ENCODE measurements at places on chromosomes 4 and X.

- DNase-seq: no peak
Measured at GRCh38 chrX:133461231-133461630, 45.9 kb upstream of the GPC4 start.

- DNase-seq: no peak
Measured at GRCh38 chrX:102966701-102967100, 29.6 kb downstream of the RAB40AL start.

DNA sequence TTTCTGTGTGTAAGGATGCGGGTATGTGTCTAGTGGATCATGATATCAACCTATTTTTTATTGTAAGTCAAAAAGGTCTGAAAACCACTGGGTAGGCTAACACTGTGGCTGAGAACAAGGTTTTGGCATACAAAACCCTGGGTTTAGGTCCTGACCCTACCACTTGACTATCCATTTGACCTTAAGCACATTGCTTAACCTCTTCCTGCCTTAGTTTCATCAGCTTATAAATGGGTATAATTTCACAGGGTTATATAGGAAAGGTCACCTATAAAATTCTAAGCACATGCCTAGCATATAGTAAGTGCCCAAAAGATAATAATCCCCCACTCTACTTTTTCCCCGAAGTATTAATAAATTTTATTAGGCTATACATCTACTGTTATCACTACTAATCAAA, 263.0 kb downstream of the UNC5C start:
- no peak for DNase-seq

- DNase-seq: no peak
Measured at GRCh38 chrX:101642093-101642492, 17.6 kb downstream of the ARMCX2 start.

DNA sequence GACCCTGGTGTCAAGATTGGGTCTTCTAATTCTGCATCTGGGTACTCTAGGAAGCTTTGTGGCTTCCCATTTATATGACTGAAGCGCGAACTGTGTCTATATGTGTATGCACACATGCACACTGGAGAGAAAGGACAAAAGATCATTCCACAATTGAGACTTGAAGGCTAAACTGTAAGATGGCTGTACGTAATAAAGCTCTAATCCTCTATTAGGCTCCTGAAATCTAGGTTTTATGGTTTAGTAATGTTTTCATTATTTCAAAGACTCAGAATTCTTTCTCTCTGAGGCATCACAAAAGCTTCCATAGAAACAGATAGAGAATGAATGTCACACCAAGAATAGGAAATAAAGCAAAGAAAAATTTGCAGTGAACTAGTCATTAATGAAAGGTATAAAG, 320.7 kb upstream of the FTHL17 start:
- DNase-seq: no peak

DNA sequence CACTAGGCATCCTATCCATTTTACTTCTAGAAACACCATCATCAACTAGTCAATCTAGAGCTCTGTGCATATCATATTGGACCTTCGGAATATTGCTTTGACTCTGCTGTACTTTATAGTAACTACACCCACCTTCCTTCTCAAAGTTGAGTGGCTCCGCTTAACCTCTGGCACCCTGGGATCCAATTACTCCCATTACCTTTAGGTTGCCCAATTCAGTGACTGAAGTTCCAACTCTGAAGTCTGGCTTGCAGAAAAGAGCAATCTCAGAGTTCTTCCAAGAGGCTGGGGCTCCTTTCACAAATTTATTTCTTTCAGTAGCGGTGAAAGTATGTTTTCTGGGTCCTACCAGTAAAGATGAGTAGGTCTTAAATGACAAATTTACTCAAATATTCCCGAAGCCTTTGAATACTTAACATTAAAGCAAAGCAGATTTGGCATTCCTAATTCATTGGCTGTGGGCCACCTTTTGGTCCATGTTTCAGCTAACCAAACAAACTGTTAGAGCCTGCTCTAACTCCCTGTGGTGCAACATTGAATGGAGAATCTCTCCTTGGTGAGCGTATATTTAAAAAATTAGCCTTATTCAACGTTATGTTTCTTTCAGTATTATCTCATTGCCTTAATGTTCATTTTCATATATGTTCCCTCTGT, 1215.8 kb downstream of the RAPGEF2 start:
- DNase-seq: no peak

DNA sequence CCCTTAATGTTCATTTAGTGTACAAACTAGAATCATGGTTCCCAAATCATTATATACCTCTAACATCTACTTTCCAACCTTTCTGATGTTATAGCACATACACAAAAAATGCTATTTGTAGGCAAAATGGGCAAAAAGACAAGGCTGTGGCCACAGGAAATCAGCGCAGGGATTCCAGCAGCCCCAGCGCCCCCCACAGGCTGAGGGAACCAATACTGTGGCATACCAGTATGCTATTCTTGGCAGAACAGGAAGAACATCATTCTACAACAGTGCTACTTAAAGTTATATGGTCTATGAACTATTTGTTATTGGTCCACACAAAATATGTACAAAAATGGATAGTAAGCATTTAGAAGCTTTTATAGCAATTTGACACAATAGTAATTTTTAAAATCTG, 25.3 kb downstream of the STEEP1 start:
- no peak for DNase-seq

DNA sequence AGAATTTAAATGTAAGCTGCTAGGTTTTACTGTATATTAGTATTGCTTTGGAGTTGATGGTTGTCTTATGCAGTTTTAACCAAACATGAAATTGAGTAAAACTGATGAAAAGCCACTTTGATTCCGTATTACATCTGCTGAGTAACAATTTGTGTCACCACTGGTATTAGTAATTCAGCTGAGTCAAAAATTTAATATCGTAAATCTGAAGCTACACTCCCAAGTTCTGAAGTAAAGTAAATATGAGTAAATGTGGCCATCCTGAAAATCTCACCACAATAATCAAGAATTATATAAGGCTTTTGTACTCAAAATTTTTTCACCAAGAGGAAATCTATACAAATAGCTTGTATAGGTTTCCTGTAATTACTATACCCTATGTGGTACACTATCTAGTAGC, 142.3 kb downstream of the STPG2 start:
- DNase-seq: no peak

- DNase-seq: no peak
Measured at GRCh38 chr4:149072384-149072783, 630.2 kb upstream of the NR3C2 start.

DNA sequence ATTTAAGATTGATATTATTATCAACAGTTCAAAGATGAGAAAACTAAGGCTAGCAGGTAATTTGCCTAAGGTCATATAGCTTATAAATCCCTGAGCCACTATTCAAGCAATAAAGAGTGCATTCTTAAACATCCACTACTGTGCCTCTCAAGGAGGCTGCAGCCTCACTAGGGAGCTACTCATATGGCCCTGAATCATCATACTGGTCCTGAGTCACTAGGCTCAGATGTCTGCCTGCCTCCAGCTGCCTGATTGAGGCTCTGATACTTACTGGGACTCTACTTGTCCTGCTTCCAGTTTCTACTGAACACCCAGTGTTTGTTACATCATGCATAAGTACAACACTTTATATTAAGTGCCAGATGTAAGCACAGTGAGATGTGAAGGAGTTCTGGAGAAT, 110.7 kb downstream of the AASDH start:
- DNase-seq: no peak

DNA sequence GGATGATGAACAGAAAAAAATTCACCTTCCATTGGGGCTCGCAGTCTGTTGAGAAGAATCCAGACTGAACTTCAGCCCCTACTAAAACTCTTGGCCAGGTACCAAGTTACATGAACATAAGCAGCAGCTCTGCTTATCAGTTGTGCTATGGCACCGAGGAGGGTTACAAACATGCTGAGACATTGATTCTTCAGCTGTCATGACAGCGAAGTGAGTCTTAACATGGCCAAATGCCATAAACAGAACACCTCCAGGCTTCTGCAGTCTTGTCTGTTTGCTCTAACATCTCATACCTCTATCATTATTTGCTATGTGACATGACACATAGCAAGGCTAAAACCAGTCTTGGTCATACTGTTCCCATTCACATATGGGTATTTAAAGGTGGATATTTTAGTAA, 521.5 kb downstream of the GRID2 start:
- no peak for DNase-seq

DNA sequence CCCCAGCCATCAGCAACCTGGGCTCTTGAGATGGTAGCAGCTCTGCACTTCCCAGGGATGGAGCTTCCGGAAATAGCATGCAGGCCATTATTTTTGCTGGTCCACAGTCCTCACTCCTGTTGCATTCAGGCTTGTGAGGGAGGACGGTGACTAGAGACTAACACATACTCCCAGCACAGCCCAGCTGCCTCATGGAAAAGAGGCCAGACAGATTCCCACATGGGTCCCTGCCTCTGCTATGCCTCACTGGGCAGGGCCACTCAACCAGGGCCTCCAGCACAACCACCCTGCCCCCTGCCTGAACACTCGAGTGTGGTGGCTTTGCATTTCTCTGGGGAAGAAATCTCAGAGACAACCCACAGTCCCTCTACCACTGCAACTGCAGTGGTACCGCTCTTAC, 1195.1 kb downstream of the PCDH18 start:
- DNase-seq: no peak

GRCh38 chr4:39279416-39279815, 86.7 kb downstream of the RFC1 start:
- no peak for DNase-seq

DNA sequence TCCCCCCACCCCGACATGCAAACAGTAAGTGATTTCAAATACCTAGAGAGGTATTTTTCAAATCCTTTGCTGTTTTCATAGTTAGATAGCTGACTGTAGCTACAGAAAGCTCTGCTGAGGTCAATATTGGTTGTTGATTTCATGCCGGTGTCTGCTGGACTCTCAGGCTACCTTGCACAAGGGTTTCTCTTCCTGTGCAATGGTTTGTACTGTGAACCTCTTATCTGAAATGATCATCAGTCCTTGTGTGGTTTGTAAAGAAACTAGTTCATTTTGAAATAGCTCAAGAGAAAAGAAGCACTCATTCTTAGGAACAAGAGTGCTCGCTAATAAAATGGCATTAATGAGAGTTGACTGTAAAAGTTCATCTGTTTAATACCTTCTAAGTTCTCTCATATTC, 2.1 kb downstream of the MTM1 start:
- no peak for DNase-seq

GRCh38 chr4:80270868-80271267, 4.4 kb downstream of the FGF5 start:
- DNase-seq: no peak

GRCh38 chr4:178090640-178091411, 648.6 kb upstream of the AGA start:
- no peak for DNase-seq

- DNase-seq: no peak
Measured at GRCh38 chrX:5632061-5632614, 596.5 kb downstream of the NLGN4X start.

DNA sequence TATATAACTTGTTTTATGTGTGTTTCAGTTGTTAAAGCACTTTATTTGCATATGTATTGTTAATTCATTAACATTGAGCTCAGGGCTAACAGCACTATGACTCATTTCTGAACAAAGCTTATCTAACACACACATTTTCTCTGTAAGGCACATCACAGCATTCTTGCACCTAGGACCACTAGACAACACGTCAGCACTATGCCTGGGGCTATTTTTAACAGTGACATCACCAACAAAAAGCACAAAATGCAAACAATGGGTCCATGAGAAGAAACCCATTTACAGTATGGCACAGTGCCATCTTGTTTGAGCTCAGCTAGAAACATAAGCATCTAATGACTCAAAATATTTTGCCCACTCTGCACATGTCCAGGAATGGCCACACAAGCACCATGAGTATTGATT, 124.4 kb downstream of the RELL1 start:
- DNase-seq: no peak

GRCh38 chr4:6962211-6963041, 52.8 kb downstream of the TBC1D14 start:
- no peak for DNase-seq

- DNase-seq: no peak
Measured at GRCh38 chr4:36026348-36026880, 217.9 kb downstream of the ARAP2 start.

GRCh38 chr4:13190093-13190721, 293.9 kb downstream of the RAB28 start:
- no peak for DNase-seq

- DNase-seq: no peak
Measured at GRCh38 chrX:133300591-133300990, 82.4 kb upstream of the TFDP3 start.

- DNase-seq: no peak
Measured at GRCh38 chr4:111198446-111198845, 575.6 kb upstream of the PITX2 start.

GRCh38 chr4:76002176-76002575, 5.1 kb downstream of the CXCL9 start:
- DNase-seq: no peak
